ENCODE measurements at places on chromosomes 7 and 10.

GRCh38 chr7:131105294-131105798 is 222.3 kb upstream of the MKLN1 start:
- DNase-seq: no peak

- DNase-seq: no peak
Measured at GRCh38 chr10:79405221-79405994, 40.0 kb downstream of the ZCCHC24 start.

GRCh38 chr10:6211671-6212635 is 9.2 kb downstream of the PFKFB3 start:
- no peak for DNase-seq

GRCh38 chr10:108801775-108802517 is 1121.4 kb downstream of the XPNPEP1 start:
- no peak for DNase-seq

DNA sequence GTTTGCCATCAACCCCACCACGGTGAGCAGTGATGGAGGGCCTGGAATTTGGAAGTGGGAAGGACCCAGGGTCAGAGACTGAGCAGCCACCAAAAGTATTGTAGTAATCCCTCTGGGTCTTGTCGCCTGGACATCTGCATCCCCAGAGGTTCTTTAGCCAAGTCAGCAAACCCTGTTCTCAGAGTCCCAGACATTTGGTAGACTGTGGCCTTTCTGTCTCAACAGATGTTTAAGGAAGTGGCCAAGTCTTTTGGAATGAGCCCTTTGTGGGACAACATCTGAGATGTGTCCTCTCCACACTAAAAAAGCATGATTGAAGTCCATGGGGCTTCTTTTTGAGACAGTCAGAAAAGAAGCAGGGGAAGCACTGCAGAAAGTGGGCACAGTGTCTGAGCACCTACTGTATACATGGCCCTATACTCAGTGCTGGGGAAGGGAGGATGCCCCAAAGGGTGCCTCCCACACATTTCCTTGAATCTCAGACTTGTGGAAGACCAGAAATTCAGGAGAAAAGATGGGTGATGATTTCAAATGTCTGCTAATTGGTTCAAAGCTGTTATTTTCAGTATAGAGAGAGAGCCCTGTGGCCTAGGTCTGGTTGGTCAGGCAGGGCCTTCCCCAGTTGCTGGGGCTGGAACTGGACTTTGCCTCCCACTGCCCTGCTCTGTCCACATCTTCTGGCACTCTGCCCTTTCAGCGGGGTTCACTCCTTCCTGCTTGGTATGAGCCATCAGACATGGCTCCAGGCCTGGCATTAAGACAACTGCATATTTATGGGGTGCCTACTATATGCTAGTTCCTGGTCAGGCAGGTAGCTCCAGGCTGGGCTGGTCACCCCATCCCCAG is 26.5 kb upstream of the VSIR start:
- DNase-seq: no peak

DNA sequence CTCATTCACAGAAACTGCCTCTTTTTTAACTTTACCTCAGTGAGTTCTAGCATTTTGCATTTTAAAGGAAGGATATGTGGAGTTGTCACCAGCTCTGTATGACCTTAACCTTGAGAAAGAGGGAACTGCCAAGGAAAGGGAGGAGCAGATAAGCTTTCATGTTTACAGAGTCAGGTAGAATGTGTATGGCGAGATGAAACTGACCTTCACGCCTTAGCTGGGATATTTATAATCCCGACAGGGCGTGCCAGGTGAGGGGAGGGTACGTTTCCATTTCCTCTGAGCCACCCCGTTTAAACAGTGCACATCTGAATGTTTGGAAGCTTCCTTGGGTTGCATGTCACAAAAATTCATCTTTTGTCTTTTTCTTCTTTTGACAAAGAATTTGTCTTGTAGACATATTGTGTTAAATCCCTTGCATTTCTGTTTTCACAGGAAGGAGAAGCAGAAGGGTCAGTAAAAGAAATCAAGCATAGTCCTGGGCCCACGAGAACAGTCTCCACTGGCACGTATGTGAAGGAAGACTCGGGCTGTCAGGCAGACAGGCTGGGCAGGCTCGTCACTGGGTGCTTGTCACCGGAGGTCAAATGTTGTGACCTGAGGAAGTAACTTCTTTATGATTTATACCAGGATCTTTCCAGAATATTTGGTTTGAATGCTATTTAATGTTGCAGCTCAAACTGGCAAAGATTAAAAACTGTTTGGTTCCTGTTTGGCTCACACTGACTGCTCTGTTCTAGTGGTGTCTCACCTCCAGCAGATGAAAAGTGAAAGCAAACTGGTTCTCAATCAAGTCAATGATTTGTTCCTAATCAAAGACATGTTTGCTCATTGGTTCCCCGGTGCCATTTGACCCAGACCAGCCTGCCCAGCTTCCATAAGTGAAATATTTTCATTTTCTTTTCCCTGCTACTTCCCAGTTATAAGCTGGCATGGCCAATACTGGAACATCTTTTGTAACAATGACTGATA is 16.2 kb downstream of the OPTN start:
- no peak for DNase-seq

DNA sequence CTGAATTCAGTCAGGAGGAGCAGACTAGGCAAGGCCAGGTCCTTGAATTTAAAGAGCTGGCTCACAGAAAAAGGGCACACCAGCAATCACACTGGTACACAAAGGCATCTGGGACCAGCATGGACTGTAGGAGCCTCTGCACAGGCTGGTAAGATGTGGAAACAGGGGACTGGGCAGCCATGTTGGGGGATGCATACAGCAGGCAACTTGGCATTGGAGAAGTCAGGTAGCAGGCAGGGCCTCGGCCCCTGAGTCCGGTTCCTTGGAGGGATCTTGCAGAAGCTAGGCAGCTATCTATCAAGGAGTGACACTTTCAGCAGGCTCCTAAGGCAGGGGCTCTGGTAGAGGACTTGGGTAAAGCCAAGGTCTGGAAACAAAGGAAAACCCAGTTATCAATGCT is 376.3 kb upstream of the BMPER start:
- DNase-seq: no peak

- no peak for DNase-seq
Measured at GRCh38 chr10:75012471-75012870, 99.0 kb upstream of the SAMD8 start.

GRCh38 chr7:133742709-133743538 is 384.2 kb upstream of the LRGUK start:
- no peak for DNase-seq

DNA sequence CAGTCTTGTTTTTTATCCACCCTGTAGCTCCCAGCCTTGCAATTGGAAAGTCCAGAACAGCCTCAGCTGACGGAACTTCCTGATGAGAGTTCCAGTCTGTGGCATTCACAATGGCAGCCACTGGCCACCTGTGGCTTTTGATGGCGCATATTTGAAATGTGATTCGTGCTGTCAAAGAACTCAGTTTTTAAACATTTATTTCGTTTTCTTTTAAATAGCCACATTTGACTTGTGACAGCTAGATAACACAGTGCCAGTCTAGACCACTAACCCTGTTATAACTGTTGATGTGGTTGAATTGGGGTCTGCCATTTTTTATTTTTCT is 97.3 kb downstream of the INPP5A start:
- DNase-seq: no peak

GRCh38 chr7:43872406-43873110 is 3.2 kb upstream of the MRPS24 start:
- no peak for DNase-seq

DNA sequence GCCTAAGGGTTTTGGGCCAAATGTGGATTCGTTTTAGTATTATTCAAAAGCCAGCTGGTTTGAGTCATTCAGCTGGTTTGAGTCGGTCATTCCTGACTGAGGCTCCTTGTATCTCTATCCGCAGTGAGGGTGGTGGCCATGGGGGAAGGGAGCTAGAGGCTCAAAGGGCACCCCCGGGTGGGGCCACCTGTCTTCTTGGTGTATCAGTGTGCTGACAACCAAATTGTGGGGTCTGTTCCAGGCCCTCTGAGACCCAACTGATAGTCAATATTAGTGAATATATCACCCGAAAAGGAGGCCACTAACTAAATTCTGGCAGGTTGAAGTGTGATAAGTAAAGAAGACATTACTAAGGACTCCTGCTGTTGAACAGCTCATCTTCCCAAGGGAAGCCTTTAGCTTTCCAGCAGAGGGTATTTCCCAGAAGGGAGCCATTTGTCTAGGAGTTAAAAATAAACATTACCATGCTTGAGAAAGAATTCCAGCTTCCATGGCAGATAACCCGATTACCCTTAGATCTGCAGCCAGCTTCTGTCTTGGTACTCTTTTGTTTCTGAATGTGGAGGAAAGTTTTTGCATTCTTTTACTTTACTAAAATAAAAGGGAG is 29.9 kb upstream of the DDX50 start:
- no peak for DNase-seq

- no peak for DNase-seq
Measured at GRCh38 chr10:14056610-14057332, 274.0 kb downstream of the FRMD4A start.

- no peak for DNase-seq
Measured at GRCh38 chr10:6067457-6067856, 5.3 kb upstream of the IL2RA start.
